ENCODE measurements at places on chromosomes 1 and 21. TPM values are rescaled to one million over a fixed set of nuclear protein-coding genes. Genes with fewer than 3 reads are reported as not detected.

Gene LAMTOR2
- total RNA-seq = 156 TPM

Gene AHCYL1
- 51.4 TPM for total RNA-seq

Gene OLFML2B
- 0.35 TPM for total RNA-seq

Gene UBE2U
- total RNA-seq = not detected

Gene SYT2
- 0.01 TPM for total RNA-seq

Gene IFI44
- total RNA-seq = 0.54 TPM

Gene ADAMTS1
- total RNA-seq = 0.16 TPM

Gene CR2
- not detected for total RNA-seq

Gene IL22RA1
- total RNA-seq = 4.7 TPM

Gene AMY1A
- total RNA-seq = not detected

All from A549 treated with CpdA at 1 μM for 4 hours (cell line).